Endodermal cell (in vitro differentiated cells): ENCODE measurements at places on chromosomes 11 and 22.

- no peak for DNase-seq
These were observed 4.9 kb downstream of the CADM1 start for GRCh38 chr11:115499241-115499799.

- peak; percentile 45 for DNase-seq
These were observed 227.7 kb upstream of the B3GAT1 start for GRCh38 chr11:134639586-134640330.

DNA sequence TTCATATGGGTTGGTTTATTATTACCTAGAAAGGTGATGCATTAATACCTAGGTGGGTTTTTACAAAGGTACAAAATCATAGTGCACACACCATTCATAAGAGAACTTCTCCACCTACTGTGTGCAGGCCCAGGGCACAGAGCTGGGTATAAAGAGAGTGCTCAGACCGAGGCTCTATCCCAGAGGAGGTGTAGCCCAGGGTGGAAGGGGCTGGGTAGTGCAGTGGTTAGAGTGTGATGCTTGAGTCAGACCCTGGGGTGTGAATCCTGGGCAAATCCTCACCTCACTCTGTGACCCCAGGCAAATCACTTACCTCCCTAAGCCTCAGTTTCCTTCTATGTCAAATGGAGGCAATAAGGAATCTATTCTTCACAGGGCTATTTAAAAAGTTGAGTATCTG is 32.2 kb downstream of the PARVG start:
- DNase-seq = peak; percentile 10

DNA sequence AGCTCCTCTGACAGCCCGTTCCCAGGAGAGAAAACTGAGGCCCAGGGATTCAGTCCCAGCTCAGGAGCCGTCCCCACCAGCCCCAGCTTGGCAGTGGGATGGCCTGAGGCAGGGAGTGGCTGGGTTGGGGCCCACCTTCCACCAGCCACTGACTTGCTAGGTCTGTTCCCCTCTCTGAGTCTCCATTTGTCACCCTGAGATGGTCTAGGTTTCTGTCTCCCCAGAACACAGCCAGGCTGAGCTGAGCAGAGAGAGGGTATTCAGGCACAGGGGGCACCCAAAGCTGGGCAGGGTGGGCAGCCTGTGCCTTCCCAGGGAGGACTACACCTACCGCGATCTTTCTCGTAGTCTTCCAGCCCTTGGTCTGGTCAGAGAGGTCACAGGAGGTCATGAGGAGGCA is 95.7 kb downstream of the PDE2A start:
- DNase-seq = peak; percentile 21

DNA sequence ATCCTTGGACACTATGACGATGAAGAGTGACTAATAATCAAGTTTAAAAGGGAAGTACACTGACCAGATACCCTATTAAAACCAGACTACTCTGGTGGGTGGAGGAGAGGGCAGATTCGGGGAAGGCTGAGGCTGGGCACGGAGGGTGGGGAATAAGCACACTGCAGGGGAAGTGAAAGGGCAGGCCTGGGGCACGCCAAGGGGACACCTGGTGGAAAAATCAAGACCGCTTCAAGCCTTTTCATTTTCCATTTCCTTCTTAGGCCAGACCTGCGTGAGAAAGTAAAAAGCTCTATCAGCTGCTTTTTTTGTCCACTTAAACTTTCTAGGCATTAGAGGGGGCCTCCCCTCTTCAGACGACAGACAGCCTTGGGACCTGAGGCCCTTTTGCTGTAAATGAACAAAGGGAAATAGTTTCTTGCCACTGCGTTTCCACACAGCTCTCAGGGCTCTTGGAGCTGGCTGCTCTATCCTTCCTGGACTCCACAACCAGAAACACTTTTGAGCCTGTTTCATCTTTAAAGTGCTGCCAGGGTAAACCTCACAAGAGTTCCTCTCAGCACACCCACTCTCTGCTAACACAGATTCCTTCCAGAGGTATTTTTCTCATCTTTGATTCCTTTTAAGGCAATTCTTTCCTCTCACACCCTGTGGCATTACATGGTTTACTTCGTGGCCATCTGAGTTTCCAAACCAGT is 25.0 kb upstream of the SERPIND1 start:
- no peak for DNase-seq

- no peak for DNase-seq
These were observed 550.7 kb downstream of the MN1 start for GRCh38 chr22:27250886-27251285.

DNA sequence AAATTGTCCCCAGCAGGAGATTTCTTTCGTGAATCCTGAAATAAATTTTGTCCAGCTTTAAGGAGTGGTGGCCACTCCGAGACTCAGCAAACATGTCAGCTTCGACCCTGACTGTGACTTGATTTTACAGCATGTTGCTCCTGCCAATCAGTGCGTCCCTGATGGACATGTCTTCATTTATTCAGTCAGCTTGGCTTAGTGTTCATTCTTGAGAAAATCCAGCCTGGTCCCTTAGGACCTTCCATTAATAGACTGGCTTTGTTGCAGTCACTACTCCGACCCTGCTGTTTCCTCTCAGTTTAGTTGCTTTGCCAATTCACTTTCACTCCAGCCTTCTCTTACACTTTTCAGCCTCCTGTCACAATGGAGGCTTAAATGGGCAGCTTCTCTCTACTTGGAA is 30.5 kb downstream of the TMPRSS5 start:
- DNase-seq = peak; percentile 26

GRCh38 chr22:20138868-20139267 is 7.3 kb downstream of the ZDHHC8 start:
- DNase-seq = no peak

DNA sequence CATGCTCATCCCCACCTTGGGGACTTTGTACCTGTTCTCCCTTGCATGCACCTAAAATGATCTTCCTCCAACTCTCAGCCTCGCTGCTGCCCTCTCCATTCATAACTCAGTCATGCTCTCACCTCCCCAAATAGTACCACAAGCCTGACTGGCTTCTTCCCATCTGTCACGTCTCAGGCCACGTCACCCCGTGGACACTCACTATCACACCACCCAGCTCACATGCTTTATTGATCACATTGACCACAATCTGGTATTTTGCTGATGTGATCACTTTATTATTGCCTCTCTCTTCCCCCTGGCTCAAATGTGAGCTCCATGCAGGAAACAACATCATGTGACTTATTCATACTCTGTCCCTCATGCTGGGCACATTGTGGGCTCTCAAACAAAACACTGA is 9.2 kb upstream of the SGSM1 start:
- DNase-seq = peak; percentile 15

DNA sequence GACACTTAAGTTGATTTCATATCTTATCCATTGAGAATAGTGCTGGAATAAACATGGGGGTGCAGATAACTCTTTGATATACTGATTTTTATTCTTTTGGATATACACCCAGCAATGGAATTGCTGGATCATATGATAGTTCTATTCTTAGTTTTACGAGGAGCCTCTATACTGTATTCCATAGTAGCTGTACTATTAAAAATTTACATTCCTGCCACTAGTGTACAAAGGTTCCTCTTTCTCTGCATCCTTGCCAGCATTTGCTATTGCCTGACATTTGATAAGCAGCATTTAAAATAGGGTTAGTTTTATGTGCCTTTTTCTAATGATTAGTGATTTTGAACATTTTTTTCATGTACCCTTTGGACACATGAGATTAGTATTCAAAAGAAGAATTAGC is 554.2 kb downstream of the JRKL start:
- DNase-seq = no peak

DNA sequence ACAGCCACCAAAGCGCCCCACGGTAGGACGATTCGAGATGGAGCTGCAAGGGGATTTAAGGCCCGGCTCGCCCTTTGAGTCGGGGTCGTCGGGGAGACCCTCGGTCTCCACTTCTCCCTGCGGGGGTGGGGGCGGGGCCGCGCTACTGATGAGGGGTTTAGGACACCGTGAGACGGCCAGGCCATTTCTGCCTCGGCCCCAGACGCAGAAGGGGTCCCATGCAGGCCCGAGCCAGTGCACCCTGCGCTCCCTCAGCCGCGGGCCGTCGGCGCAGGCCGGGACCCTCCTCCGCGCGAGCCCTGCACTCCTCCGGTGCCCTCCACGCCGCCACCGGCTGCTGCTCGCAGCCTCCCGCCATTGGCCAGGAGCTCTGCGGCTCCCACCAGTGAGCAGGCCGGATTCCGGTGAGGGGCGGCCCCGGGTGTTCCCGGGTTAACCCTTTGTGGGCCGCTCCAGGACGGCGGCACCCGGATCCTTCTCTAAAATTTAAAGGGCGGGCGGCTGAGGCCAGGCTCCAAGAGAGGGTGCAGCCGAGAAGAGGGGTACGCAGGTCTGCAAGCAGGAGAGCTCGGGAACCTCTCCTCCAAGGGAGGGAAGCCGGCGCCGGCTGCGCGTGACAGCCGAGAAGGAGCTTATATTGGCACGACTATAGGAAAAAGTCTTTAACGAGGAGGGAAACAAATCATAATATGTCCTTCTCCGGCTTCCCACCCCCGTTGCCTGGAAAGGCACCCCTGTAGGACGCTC is 18.0 kb downstream of the CREB3L1 start:
- peak; percentile 96 for DNase-seq

GRCh38 chr11:12200279-12200990 is 90.0 kb downstream of the MICAL2 start:
- no peak for DNase-seq

DNA sequence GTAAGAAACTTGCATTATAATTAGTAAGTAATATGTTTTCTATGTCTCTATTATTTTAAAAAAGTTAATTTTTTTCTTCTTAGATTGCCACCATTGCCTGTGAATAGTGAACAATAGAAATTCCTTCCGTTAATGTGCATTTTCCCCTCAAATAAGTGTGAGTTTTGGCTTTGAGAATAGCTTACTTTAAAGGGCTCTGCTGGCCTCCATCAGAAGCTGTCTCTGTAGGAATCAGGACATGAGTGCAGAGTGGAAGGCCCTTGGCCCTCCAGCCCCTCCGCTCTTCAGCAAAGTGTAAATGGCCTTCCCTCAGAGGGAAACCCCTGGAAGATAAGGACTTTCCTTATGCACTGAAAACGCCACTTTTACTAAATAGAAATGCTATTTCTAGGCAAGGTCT is 24.1 kb upstream of the ADORA2A start:
- peak; percentile 17 for DNase-seq

DNA sequence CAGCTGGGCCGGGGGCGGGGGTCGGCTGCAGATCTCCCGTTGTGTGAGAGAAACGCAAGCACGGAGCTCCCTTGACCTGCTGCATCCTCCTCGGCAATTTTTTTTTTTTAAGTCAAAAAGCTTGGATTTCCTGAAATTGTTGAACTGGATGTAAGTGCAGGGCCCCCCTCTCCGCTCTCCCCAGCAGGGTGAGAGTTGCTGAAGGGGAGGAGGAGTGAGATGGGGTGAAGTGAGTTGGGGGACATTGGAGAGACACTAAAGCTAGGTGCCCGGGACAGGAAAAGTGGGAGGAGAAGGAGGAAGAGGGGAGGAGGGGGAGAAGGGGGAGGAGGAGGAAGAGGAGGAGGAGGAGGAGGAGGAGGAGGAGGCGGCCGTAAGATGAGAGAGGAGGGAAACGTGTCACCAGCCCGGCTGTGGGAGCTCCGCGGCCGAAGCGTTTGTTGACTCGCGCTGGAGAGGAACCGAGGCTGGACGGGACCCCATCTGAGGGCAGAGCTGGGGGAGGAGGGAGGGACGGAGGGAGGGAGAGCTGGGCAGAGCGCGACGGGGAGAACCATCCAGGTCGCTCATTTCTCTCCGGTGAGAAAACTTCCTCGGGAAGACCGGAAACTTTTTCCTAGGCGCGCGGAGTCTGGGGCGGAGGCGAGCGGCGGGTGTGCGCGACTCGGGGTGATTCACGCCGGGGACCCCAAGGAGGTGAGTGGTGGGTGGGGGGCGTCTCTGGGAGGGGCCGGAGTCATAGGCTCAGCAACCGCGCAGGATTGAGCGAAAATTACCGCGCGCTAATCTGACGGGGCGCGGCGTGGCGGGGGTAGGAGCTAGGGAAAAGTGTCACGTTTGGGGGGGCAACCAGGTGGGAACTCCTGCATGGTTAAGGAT is 80.2 kb downstream of the PRR5L start:
- peak; percentile 82 for DNase-seq

GRCh38 chr22:37068859-37069258 is 17.3 kb downstream of the KCTD17 start:
- DNase-seq = peak; percentile 87

DNA sequence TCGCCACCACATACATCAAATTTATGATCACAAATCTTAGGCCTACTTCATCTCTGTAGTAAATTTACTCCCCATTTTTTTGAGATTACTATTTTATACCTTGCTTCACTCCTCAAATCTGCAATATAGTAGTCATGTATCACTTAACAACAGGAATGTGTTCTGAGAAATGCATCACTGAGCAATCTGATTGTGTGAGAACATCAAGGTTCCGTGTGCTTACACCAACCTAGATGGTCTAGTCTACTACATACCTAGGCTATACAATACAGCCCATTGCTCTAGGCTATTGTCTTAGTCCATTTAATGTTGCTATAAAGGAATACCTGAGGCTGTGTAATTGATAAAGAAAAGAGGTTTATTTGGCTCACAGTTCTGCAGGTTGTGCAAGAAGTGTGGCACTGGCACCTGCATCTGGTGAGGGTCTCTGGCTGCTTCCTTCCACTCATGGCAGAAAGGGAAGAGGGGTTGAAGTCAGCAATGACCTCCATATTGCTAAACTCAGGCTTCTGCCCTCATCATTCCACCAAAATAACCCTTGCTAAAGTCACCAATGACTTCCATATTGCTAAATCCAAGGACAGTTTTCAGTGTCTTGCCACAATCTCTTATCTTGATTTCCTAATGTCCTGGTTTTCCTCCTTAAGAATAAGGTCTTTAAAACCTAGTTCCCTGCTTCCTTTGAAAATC is 140.3 kb downstream of the RBFOX2 start:
- DNase-seq = no peak

DNA sequence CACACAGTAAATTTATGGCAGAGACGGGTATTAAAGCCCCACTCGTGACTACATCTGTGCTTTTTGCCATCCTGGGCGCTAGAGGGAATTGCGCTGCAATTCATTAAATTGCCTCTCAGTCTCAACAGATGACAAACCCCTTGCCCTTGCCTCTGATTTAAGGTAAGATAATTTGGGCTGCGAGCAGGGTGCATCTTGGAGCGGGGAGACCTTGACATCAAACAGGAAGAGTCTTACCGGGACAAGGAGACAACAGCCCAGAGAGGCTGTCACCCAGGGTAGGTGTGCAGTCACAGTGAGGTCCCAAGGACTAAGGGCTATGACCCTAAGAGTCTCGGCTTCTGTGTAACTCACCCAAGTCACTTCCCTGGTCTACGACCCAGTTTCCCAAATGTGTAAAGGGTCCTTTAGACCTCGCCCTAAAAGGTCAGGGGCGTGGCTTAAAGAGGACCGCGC is 449 bp upstream of the TOM1 start:
- DNase-seq = no peak

- DNase-seq = peak; percentile 69
These were observed 309.3 kb downstream of the SOX6 start for GRCh38 chr11:16047073-16047472.

- DNase-seq = no peak
These were observed 10.1 kb downstream of the RPS13 start for GRCh38 chr11:17067417-17067816.

GRCh38 chr22:26656891-26657851 is at the start of gene MIAT:
MIAT (plus strand) TSS chr22:26657588.
- peak; percentile 85 for DNase-seq
